ENCODE measurements at places on chromosomes 12 and 14.

GRCh38 chr14:89266754-89267153, 150.3 kb downstream of the FOXN3 start:
- DNase-seq: no peak

GRCh38 chr14:82070040-82070439, 536.4 kb upstream of the SEL1L start:
- no peak for DNase-seq

DNA sequence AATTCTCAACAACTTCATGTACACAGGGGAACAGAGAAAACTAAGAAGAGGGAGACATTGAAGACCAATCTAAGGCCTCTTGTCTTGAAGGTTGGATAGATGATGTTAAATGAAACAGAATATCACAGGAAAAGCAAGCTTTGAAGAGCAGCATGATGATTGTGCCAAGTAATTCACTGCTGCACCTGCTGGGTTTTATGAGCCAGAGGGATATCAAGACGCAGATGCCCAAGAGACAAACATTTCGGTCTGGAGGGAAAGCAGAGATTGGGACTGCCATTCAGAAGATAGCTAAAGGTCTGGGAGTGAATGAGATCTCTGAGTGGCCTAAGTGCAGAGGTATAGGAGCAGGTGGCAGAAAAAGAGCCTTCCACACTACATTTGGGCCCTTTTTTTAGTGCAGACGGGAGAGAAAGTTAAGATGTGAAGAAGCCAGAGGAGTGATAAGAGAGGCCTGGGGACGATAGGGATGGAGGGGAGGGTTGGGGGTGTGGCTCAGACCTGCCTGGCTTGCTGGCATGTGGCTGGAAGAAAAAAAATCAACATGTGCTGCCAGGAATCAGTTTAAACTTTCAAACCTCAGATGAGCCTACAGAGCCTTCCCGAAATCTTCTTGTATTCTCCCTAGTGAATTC, 200.6 kb downstream of the AEBP2 start:
- peak; percentile 18 for DNase-seq

- DNase-seq: no peak
Observed at GRCh38 chr12:34394211-34395055, 372.1 kb downstream of the ALG10 start.

DNA sequence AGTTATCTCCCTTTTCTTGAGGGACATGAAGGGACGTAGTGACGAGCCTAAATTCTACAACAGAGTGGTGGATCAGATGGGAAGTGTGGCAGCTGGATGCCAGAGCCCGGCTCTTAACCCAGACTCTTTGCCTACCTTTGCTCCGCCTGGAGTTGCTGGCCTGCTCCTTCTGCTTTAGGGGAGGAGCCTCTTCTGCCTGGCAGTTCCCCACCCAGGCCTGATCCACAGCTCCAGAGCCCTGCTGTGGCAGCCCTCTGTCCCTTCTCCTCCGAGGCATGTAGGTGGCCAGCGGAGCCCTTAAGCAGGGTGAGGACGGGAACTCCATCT, 2.3 kb upstream of the PRPH start:
- DNase-seq: no peak

DNA sequence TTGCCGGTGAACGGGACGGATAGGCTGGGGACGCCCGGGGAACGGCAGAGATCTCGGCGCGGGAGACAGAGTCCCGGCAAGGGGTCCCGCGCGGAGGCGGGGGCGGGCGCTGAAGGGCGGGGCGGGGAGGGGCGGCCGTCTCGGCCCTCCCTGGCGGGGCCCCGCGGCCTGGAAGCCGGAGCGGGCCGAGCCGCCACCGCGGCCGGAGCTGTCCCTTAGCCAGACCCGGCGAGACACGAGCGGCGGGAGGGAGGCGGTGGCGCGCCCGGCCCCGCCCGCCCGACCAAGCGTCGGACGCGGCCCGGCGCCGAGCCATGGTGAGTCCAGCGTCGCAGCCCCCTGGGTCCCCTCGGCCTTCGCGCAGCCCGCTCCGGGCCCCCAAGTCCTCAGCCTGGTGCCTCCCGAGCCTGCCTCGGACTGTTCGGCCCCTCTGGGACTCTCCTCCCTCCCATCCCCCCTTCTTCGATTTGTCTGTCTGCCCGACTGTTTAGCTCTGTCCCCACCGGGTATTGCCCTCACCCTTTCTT, at the start of gene ARHGEF40:
ARHGEF40 (plus strand) TSS at position 222 of the 527 bp plus-strand sequence; CDS start at position 315, 93 bp downstream.
- no peak for DNase-seq

DNA sequence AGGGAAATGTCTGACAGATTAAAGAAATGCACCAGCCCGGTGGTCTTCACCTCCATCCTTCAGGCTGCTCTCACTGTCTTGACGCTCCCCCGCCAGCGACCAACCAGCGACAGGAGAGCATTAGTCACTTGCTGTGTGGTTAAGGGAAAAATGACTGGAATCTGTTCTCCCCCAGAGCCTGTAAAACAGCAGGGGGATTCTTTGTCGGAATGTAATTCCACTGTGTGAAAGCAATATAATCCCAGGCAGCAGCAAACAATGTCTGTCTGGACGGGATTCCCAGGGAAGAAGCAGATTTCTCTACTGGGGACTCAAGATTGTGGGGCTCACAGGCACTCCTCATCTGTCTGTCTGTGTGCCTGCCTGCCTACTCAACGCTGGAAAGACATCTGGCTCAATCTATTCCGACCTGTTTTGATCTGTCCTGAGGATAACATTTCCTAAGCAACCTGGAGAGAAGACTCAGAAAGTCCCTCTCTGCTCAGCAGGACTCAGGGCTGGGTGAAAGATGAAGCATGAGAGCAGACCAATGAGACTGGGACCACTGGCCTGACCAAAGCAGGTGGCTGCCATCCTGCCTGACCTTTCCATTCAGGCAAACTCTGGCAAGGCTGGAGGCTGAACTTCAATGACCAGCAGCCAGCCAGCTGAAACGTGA, 54.6 kb downstream of the NUAK1 start:
- no peak for DNase-seq

GRCh38 chr12:38954238-38954873, 49.0 kb upstream of the CPNE8 start:
- DNase-seq: no peak

GRCh38 chr12:51686727-51687126, 95.7 kb downstream of the SCN8A start:
- DNase-seq: no peak

DNA sequence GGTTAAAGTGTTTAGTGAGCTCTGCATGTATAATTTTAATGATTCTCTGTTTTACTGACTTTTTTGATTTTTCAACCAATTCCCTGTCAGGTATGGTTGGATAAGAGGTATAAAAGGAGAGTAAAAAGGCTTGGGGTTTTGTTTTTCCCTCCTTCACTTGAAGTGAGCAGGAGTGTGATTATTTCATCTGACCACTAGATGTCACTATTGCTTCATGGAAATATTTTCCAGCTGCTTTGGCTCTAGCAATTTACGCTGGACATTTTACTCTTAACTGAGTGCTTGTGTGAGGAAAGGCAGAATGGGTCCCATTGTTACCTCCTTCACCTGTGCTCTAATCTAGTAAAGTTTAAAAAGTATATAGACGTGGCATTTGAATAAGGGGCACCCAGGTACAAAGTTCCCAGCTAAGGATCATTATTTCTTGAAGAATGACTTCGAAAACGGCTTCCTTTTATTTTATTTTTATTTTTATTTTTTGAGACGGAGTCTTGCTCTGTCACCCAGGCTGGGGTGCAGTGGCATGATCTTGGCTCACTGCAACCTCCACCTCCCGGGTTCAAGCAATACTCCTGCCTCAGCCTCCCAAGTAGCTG, 66.5 kb downstream of the TBC1D30 start:
- peak; percentile 61 for DNase-seq

DNA sequence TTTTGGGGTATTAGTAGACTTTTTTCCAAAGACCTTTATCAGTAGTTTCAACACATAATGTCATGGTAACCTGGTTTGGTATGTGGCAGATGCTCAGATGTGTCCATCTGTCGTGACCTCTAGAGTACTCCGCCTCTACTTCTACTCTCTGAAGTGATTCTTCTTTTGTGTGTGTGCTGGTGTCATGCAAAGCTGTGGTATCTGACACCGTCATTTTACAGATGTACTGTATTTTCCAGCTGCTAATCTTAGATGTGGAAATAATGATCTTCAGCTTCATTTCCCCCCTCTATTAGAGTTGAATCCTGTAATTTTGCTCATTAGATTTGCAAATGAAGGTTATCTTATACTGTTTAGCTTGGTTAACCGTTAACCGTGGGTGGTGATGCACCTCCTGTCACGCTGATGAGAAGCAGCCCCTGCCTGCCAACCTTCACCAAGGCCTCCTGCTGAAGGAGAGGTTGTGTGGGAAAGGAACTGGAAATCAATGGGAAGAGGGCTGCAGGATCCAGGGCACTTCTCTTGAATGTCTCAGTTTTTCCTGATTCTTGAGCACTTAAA, 222.4 kb upstream of the AMIGO2 start:
- DNase-seq: no peak

DNA sequence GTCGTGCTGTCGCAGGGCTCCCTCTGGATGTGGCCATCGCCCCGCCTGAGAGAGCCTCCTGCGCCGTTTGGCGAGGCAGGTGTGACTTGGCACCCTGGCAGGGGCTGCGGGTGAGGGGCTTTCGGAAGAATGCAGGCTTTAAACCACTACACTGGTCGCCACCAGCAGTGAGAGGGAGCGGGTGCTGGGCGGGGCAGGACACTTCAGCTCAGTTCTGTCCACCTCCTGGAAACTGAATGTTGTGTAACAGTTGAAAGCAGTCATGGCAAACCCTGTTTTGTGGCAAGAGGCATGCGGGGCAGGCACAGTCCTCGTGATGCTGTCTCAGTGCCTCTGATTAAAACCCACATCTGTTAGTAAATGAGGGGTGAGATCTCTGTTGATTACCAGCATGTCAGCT, 55.9 kb downstream of the AACS start:
- DNase-seq: no peak

DNA sequence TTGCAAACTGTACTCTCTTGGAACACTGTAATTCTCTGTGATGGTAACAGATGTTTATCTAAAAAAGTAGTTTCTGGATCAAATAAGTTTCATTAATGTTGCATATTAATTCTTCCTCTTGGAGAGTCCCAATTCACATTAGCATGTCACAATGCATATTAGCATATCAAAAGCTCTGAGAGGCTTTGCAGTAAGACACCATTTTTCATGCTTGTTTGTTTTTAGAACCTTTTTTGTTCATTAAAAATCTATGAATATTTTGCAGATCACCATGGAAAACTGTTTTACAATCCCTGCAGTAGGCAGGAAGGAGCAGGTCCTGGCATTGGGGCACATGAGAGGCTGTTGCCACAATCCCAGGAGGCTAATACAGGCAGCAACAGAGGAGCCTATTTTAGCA, 180.7 kb downstream of the KCNH5 start:
- no peak for DNase-seq

DNA sequence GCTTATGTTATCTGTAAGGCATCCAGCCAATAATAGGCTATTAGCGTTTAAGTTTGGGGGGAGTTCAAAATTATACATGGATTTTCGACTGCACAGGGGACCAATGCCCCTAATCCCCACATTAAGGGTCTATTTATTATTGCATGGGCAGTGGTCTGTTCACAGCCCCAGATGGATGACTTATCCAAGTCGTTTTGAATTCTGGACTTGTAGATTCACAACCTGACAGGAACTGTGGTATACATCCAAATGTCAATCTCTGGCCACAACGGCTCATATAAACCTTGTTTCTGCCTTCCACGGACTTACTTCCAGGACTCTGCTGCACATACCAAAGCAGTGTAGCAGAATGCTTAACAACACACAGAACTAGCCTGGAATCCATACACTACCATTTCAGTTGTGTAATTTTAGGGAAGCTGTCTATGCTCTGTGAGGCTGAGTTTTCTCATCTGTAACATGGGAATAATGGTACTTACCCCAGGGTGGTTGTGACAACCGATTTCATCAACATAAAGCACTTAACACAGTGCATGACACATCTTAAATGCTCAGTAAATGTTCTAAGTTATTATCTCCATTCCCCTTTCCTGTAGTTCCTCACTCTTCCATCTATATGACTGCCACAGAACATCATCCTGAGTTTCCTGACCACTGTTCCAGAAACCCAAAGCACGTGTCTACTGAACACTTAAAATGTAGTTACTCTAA, 3.7 kb downstream of the DDX24 start:
- no peak for DNase-seq

- DNase-seq: no peak
Observed at GRCh38 chr12:106234449-106234848, 13.4 kb downstream of the CKAP4 start.

- DNase-seq: no peak
Observed at GRCh38 chr14:39265806-39266524, 32.2 kb downstream of the MIA2 start.

DNA sequence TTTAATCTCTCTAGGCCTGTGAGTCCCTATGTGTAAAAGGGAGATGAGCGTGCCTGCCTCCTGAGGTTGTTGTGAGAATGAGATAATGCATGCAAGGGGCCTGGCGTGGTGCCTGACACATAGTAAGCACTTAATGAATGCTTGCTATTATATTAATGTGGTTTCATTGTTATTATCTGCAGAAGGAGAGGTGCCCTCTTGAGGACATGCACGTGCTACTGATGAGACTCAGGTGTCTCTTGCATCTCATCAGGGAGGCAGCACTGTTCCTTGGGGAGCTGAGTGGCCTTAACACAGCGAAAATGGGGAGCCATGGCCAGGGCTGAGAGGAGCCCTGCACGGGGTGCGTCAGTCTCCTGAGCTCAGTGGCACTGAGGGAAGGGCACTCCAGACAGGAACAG, 29.9 kb upstream of the BCDIN3D start:
- peak; percentile 7 for DNase-seq

DNA sequence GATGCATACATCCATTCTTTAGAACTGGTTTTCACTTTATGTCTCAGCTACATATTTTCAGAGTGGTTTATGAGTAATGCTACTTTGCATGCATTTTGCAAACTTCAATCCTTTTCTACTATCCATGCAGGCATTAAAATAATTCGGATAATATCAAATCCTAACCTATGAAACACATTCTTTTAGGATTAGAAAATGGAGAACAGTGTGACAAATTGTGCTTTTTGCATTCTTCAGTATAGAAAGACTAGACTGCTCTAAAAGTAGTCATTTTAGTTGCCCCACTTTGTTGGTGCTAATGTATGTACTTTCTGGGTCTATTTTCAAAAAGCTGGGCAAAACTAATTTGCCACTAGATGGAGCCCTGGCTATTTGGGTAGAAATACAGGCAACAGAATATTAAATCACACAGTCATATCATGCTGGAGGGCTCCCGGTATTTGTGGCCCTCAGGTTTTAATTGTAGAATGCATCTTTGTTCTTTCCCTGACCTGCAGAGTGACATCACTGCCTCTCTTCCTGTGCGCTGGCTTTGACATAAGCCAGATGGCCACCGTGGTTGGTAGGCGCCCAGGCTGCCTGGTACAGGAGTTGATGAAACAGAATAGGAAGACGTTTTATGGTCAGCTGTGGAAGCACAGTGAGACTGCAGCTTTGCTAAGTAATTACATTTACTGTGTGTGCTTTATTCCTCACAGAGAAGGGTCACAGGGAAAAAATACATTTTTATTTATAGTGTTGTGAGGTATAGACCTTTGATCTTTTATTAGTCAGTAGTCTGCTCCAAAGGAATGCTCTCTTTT, 28.1 kb downstream of the MSRB3 start:
- no peak for DNase-seq

All from NCI-H1436 (cell line).